Cortex of kidney (tissue), 1 donor: ENCODE measurements at places on chromosomes 4 and X.

DNA sequence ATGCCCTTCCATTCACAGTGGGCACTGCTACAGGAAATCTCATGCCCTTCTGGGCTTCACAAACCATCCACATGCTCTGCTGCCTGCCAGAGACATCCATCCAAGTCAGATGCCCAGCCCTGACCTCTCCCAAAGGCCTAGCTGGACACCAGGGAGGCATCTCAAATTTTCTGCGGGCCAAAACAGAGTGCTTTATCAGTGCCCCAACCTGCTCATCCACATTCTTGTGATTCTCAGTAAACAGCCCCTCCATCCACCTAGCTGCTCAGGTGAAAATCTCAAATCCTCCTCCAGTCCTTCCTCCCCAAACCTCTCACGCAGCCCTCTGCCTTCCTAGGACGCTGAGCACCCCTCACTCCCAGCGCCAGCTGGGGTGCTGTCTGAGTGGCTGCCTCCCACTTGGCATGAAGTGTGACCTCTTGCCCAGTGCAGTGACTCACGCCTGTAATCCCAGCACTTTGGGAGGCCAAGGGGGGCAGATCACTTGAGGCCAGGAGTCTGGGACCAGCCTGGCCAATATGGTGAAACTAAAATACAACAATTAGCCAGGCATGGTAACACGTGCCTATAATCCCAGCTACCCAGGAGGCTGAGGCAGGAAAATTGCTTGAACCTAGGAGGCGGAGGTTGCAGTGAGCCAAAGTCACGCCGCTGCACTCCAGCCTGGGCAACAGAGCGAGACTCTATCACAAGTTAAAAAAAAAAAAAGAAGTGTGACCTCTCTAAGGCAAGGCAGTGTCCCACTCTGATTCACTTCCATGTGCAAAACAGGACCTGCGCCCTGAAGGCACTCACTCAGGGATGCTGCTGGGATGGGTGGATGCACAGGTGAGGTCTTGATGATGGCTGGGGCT is 1.7 kb upstream of the AFAP1 start:
- no peak for DNase-seq

GRCh38 chr4:183722731-183723560 is 63.9 kb downstream of the TRAPPC11 start:
- DNase-seq = no peak

- no peak for DNase-seq
These were observed 204.6 kb downstream of the PDGFRA start for GRCh38 chr4:54433686-54434085.

DNA sequence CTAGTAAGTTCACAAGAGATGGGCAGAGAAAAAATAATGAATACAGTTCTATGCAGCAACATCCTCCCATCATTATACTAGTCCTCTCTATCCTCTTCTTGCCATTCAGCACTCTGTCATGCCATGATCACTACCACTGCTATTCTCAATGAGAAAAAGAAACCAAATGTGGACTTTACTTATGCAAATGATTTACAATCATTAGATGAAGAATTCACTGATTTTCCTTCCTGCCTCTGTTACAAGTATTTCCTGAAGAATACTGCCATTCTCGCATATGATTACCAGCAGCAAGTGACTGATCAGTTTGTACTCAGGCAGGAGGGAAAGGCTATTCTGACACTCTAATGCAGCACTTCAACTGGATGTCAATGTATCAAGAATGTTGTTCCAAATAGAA is 50.3 kb downstream of the WDFY3 start:
- DNase-seq = no peak

GRCh38 chr4:20337261-20337664 is 85.6 kb downstream of the SLIT2 start:
- no peak for DNase-seq

DNA sequence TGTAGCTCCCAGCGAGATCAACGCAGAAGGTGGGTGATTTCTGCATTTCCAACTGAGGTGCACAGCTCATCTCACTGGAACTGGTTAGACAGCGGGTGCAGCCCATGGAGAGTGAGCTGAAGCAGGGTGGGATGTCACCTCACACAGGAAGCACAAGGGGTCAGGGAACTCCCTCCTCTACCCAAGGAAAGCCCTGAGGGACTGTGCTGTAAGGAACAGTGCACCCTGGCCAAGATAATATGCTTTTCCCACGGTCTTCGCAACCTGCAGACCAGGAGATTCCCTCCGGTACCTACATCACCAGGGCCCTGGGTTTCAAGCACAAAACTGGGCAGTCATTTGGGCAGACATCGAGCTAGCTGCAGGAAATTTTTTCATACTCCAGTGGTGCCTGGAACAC is 216.4 kb upstream of the TET2 start:
- no peak for DNase-seq

GRCh38 chr4:77193511-77194102 is 36.6 kb downstream of the CCNG2 start:
- no peak for DNase-seq

DNA sequence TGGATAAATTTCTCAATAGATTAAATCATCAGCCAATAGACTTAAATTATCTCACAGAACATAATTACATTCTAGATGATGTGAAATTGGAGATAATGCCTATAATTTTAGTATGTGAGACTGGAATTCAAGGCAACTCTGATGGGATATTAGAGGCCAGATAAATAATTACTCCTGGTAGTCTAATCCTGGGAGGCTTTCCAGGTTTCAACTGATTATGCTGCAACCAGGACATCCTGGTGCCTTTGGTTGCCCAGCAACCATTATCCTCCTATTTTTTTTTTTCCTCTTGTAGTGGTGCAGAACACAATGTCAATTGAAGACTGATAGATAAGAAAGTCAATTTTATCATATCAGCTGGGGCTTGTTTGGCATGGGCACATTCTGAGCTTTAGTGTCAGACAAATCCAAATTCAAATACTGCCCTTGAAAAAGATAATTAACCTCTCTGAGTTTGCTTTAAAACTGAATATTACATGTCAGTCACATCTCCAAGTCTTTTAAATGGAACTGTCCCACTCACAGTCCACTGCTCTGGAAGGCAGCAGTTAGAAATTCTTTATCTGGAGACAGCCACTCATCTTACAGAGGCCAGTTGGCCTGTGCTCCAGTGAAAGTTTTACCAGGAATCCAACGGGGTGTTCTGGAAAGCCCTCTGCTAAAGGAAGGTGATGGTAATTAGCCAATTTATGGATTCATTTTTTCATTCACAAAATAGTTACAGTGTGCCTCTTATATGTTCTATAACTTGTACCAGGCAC is 95.3 kb upstream of the GUCY1A1 start:
- no peak for DNase-seq

- DNase-seq = no peak
These were observed 101.4 kb downstream of the ARHGAP10 start for GRCh38 chr4:147833254-147833653.

DNA sequence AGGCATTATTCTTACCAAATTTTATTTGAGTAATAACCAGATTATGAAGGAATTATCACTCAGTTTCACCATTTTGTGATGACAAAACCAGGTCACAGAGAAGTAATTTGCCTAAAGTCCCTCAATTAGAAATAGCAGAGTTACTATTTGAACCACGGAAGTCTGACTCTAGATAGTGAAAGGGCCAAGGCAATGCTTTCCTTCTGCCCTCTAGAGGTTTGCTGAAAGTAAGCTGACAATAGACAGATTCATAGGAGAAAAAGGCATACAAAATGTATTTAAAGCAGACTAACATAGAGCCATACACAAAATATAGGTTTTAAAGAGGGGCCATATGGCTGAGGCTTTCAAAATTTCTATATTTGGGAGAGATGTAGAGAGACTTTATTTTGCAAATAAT is 43.1 kb downstream of the CXXC4 start:
- no peak for DNase-seq

- no peak for DNase-seq
These were observed 36.4 kb upstream of the ANKRD50 start for GRCh38 chr4:124748965-124749364.

- DNase-seq = no peak
These were observed 1028.4 kb upstream of the INTU start for GRCh38 chr4:126604268-126604867.

DNA sequence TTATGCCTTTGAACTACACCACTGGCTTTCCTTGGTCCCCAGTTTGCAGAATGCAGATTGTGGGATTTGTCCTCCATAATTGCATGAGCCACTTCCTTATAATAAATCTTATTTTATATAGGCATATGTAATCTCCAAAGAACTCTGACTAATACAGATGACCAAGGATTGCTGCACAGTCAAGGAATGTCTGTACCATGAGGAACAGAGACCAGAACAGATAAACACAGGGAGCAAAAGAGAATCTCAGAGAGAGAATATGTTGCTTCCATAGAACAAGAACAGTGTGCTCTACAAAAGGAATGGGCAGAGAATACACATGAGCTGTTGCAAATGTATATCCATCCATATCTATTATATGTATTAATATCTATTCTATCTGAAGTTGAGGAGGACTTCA is 111.1 kb downstream of the ADRA2C start:
- DNase-seq = no peak

DNA sequence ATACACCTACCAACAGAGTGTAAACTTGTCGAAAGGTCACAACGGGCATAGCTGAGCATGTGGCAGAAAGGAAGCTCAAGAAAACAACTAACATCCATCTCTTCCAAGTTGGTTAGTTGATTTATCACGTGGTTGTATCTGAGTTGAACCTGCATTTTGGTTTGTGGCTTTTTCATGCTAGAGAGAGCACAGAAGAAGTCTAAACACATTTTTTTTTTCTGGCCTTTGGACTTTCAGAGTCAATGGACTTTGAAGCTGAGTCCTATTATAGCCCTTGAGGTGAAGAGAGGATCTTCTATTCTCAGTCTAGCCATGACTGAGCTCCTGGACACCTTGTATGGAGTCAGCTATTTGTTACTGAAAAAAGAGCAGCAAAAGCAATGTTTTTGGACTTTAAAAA is 150.6 kb upstream of the TRPC5 start:
- DNase-seq = no peak

DNA sequence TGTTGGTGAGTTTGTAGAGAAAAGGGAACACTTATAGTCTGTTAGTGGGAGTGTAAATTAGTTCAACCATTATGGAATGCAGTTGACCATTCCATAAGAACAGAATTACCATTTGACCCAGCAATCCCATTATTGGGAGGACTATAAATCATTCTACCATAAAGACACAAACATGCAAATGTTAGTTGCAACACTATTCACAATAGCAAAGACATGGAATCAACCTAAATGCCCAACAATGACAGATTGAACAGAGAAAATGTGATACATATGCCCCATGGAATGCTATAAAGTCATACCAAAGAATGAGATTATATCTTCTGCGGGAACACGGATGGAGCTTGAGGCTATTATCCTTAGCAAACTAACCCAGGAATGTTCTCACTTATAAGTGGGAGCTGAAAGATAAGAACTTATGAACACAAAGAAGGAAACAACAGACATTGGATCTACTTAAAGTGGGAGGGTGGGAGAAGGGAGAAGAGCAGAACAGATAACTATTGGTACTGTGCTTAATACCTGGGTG is 1819.2 kb upstream of the ADGRL3 start:
- DNase-seq = no peak

- no peak for DNase-seq
These were observed 2.0 kb upstream of the SH3BP2 start for GRCh38 chr4:2790583-2791517.

- DNase-seq = no peak
These were observed 39.5 kb downstream of the TMEM165 start for GRCh38 chr4:55435141-55435841.

GRCh38 chrX:2928191-2928582 is 952 bp downstream of the ARSD start:
- DNase-seq = no peak

GRCh38 chr4:125390727-125391126 is 76.0 kb downstream of the FAT4 start:
- no peak for DNase-seq

DNA sequence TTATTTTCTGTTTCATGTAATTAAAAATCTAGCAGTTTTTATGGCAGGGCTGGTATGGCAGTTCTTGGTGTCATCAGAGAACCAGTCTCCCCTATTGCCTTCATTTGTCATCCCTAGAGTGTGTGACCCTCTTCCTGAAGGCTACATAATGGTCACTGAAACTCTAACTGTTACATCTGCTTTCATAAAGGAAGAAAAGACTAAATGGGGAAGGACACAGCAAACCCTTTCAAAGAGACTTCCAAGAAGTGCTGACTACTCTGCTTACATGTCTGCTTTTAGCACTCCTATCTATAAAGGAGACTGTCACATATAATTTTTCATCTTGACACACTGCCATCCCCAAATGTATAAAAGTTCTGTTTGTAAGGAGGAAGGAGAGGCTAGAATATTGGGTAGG is 105.9 kb upstream of the DIAPH2 start:
- DNase-seq = no peak

DNA sequence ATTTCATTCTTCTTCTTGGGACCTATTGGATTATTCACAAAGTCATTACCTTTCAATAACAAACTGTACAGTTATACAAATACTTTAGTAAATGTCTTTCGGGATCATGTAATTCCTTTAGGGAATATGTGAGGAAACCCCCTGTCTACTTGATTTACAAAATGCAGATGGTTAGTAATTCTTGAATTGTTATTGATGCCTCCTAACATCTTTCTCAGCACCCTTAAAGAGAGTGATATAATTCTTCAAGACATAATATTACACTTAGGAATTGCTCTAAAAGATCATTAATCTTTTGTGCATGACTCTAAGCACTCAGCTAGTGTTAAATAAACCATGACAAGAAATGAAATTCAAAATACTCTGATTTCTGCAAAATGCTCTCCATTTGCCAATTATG is 988.1 kb upstream of the HS3ST1 start:
- DNase-seq = no peak

GRCh38 chr4:139934057-139934707 is 219.8 kb downstream of the MAML3 start:
- no peak for DNase-seq

GRCh38 chr4:1075809-1076699 is 37.3 kb downstream of the RNF212 start:
- no peak for DNase-seq

- peak; percentile 2 for DNase-seq
These were observed 566 bp downstream of the ATP11C start for GRCh38 chrX:139932073-139932900.

DNA sequence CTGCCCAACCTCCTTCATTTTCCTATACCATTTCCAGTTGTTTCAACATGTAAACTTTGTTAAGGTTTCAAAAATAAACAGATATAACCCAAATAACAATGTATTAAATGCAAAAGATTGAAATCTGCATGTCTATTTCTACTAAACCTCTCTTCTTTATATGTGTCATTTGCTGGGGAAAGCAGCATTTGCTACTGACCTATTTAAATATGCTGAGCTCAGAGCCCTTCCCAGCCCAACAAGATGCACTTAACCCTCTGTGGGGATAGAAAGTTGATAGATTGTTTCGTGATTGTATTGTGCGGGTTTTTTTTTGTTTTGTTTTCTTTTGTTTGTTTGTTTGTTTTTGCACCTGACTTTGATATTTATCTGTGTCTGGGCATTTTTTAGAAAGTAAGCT is 139.5 kb downstream of the UCHL1 start:
- no peak for DNase-seq

DNA sequence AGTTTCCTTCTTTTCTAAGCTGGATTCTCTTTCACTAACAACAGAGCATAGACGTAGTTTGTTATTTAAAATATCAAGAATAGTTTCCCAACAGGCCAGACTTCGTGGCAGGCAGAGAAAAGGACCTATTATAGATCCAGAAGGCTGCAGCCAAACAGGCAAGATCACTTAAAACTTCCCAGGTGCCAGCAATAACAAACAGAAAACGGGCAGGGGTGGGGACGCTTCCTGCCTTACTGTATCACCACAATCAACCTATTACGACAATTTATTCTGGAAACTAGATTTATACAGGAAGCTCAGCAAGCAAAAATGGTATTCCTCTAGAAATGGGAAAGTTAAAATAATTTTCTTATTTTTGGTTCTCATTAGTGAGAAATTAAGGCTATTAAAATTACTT is 22.1 kb downstream of the RWDD4 start:
- DNase-seq = no peak

- DNase-seq = no peak
These were observed 27.5 kb upstream of the ABCG2 start for GRCh38 chr4:88185906-88186305.
